Activated CD4-positive, alpha-beta T cell treated with anti-CD3 and anti-CD28 coated beads for 36 hours (primary cell): ENCODE measurements at places on chromosomes 11 and 22. TPM values are rescaled to one million over a fixed set of nuclear protein-coding genes. Genes with fewer than 3 reads are reported as not detected.
A peak's percentile ranks its signal among the peaks of the same experiment; 100 is the strongest.

GRCh38 chr11:130037058-130037457 lies 32.6 kb upstream of the APLP2 start:
- H3K4me3 ChIP-seq: no peak overlapping the region
- peaks cover 5% of the 10 kb centered on the region for H3K27me3 ChIP-seq
- H3K4me1 ChIP-seq: no peaks in the 10 kb centered on the region
- no peaks in the 10 kb centered on the region for H3K36me3 ChIP-seq
- no peak for DNase-seq

GRCh38 chr11:114308689-114309089 lies 12.5 kb downstream of the NNMT start:
- H3K4me3 ChIP-seq: no peak overlapping the region
- no peak for DNase-seq

DNA sequence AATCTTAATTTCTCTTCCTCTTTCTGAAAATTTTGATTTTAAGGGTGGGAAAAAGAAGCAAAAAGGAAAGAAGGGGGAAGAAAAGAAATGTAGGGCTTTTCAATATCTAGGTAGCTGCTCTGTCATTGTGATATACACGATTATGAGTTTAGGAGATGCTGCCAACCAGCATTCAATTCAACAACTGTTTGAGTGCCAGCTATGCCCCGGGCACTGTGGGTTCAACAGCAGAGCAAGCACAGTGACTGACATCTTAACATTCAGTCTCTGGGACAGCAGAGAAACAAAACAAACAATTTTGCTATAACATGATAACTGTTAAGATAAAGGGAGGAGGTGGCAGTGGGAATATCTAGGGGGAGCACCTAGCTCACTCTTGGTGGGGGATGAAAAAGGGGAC lies 91.6 kb downstream of the DBX1 start:
- H3K36me3 ChIP-seq: no peaks in the 10 kb centered on the region
- H3K27me3 ChIP-seq: peaks cover 8% of the 10 kb centered on the region
- H3K4me3 ChIP-seq: no peak overlapping the region
- H3K27ac ChIP-seq: no peak overlapping the region

DNA sequence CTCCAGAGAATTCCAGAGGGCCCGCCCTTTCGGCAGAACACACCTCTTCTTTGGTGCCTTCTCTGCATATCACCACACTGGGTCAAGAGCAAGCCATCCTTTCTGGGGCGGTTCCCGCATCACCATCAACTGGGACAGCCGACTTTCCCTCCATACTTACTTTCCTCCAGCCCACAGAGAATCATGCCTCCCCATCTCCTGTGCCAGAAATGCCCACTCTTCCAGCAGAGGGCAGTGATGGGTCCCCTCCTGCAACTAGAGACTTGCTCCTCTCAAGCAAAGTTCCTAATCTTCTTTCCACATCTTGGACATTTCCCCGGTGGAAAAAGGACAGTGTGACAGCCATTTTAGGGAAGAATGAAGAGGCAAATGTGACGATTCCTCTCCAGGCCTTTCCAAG lies 157.7 kb downstream of the C11orf91 start:
- no peak overlapping the region for H3K4me3 ChIP-seq
- H3K27me3 ChIP-seq: peaks cover 27% of the 10 kb centered on the region
- no peaks in the 10 kb centered on the region for H3K4me1 ChIP-seq

DNA sequence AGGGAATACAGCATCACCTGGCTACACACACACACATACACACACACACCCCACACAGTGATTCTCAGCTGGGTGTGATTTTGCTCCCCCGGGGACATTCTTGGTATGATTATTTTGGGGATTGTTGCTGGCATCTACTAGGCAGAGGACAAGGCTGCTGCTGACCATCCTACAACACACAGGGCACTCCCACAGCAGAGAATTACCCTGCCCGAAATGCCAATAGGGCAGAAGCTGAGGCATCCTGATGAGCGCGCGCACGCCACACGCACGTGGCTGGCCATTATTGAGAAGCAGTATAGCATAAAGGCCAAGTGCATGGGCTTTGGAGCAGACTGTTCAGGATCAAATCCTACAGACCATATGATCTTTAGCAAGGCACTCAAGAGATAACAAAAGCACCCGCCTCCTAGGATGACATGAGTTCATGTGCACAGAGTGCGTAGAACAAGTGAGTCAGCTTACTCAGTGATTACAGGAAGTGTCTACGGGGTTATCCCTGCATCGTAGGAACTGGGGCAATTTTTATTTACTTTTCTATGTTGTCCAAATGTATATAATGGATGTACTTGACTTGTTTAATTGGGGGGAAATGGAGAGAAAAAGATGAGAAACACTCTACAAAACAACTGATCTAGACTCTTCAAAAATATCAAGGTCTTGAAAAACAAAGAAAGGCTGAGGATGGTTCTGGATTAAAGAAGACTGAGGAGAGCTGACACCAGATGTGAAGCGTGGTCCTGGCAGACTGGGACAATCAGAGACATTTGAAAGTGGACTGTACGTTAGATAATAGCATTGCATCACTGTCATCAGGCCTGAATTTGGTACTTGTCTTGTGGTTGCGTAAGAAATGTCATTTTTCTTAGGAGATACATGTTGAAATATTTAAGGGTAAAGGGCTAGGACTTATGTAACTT lies 7.2 kb upstream of the EHD1 start:
- no peaks in the 10 kb centered on the region for H3K27me3 ChIP-seq
- DNase-seq: peak; percentile 66
- peaks cover 49% of the 10 kb centered on the region for H3K4me1 ChIP-seq
- H3K36me3 ChIP-seq: no peaks in the 10 kb centered on the region
- peak overlapping the region; percentile 91 for H3K27ac ChIP-seq

DNA sequence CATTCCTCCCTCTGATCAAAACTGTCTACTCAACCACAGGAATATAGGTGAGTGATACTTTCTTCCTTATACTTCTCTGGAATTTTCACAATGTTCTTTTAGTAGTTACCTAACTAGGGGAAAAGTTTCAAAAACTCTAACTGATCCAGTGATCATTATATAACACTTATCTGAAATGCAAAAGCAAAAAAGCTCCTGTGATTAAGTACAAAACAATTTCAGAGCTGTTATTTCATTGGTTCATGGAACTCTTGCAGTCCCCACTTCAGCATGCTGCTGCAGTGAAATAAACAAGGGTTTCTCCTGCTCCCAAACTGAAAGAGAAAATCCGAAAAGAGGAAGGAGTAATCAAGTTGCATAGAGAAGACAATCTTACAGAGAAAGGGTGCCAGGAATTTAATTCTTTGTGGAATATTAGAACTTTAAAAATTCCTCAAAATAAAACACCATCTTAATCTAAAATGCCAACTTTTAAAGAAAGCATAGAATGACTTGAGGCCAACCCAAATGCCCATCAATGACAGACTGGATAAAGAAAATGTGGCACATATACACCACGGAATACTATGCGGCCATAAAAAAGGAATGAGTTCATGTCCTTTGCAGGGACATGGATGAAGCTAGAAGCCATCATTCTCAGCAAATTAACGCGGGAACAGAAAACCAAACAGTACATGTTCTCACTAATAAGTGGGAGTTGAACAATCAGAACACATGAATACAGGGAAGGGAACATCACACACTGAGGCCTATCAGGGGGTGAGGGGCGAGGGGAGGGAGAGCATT lies 20.3 kb downstream of the PPP2R1B start:
- H3K4me1 ChIP-seq: no peaks in the 10 kb centered on the region
- peaks cover 65% of the 10 kb centered on the region for H3K36me3 ChIP-seq
- no peak overlapping the region for H3K4me3 ChIP-seq
- DNase-seq: no peak

DNA sequence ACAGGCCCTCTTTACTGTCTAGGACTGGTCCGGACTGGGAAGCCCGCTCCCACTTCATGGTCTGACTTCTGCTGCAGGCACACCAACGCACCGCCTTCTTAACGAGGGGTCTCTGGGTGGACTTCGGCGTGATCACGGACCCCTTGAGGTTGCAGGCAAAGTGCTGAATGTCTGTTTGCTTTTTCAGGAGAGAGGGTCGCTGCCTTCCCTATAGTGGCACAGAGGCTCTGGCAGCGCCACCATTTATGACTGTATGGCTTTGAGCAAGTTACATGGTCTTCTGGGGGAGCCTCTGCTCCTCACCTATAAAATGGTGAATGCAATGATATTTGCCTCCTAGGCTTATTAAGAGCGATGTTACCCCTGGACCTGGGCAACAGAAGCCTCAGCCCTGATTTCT lies 1.4 kb upstream of the SCN4B start:
- peaks cover 6% of the 10 kb centered on the region for H3K4me1 ChIP-seq
- H3K27ac ChIP-seq: no peak overlapping the region
- H3K4me3 ChIP-seq: peak overlapping the region; percentile 32

DNA sequence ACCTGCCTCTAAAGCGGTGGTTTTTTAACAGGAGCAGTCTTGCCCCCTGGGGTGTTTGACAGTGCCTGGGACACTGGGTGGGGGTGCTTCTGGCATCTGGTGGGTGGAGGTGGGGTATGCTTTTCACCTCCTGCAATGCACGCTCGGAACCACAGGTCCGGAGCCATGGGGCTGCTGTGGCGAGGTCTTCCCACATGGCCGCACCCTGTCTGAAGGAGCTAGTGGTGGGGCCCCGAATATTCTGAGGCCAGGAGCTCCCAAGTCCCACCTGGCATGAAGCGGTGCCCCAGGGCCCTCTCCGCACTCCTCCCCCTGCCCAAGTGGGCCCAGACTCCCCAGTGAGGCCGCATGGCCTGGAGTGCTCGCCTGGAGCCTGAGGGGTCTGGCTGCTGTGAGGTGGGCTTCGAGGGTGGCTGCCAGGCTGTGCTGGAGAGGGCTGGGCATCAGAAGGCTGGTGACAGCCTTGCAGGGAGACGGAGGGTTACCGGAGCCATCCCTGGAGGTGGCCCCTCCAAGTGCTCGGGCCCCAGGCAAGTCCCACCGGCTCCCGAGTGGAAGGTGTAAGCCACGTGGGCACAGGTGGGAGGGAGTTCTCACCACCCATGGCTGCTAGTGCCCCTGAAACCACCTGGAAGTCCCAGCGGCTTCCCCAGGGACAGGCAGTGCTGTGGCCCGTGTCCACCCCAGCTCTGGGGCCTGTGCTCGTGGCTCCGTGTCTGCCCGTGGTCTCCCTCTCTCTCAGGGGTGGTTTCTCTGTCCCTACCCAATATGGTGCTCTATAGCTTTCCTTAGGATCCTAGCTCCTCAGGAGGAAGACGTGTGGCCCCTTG lies 15.1 kb downstream of the TBX1 start:
- H3K4me1 ChIP-seq: peaks cover 8% of the 10 kb centered on the region
- no peak overlapping the region for H3K4me3 ChIP-seq
- peaks cover 31% of the 10 kb centered on the region for H3K27me3 ChIP-seq
- H3K36me3 ChIP-seq: no peaks in the 10 kb centered on the region
- DNase-seq: no peak
- no peak overlapping the region for H3K27ac ChIP-seq

GRCh38 chr11:34732831-34733230 lies 111.9 kb downstream of the EHF start:
- no peak overlapping the region for H3K4me3 ChIP-seq
- H3K36me3 ChIP-seq: no peaks in the 10 kb centered on the region
- H3K27me3 ChIP-seq: peaks cover 39% of the 10 kb centered on the region

- no peaks in the 10 kb centered on the region for H3K4me1 ChIP-seq
- DNase-seq: no peak
- H3K36me3 ChIP-seq: no peaks in the 10 kb centered on the region
- no peak overlapping the region for H3K27ac ChIP-seq
- no peaks in the 10 kb centered on the region for H3K27me3 ChIP-seq
Observed at GRCh38 chr11:38014405-38014804, 1416.4 kb upstream of the RAG2 start.

DNA sequence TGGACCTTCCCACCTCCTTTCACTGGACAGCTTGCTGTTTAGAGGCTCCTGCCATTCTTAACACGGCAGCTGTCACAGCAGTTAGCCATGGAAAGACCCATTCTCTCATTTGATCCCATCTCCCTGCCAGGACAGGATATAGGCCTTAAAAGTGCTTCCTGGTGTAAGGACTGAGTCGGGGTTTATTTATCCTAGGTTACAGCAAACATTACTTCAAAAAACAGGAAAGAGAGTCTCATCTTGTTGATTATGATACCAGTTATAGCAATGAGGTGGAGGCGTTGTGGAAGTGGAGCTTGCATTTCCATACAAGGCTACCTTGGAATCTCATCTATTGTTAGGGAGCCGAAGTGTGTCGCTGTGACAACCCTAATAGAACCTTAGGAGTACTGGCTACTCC lies 17.4 kb upstream of the ETS1 start:
- peaks cover 55% of the 10 kb centered on the region for H3K4me1 ChIP-seq
- no peaks in the 10 kb centered on the region for H3K36me3 ChIP-seq
- H3K27me3 ChIP-seq: no peaks in the 10 kb centered on the region

DNA sequence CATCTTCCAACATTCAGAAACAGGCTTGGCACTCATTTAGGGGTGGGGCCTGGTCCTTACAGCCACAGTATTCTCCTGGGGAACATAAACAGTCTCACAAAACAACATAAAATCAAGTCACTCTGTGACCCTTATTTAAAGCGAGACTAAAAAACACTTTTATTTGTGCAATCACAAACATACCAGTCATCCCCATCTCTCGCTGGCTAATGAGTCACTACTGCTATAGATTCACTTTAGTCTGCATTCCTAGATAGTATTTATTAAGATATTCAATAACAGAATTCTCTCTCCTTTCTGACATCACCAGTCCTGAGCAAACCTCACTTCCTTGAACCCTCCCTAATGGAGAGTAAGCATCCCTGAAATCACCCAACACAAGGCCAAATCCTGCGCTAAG lies 68.0 kb downstream of the ZBTB44 start:
- H3K36me3 ChIP-seq: peaks cover 14% of the 10 kb centered on the region
- H3K27me3 ChIP-seq: no peaks in the 10 kb centered on the region
- no peak for DNase-seq

- peaks cover 24% of the 10 kb centered on the region for H3K4me1 ChIP-seq
Observed at GRCh38 chr11:44945666-44946065, 5.0 kb downstream of the TP53I11 start.

DNA sequence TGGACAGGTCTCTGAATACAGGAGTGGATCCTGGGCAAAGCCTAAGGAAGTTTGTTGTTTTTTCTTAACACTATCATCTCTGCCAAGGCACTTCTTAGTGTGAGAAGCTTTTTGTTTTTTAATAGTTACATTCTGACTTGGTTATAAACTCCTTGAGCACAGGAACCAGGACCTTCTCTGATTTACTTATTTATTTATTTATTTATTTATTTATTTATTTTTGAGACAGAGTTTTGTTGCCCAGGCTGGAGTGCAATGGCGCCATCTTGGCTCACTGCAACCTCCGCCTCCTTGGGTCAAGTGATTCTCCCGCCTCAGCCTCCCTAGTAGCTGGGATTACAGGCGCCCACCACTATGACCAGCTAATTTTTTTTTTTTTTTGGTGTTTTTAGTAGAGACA lies 11.0 kb downstream of the RNF185 start:
- H3K4me1 ChIP-seq: peaks cover 47% of the 10 kb centered on the region
- H3K4me3 ChIP-seq: no peak overlapping the region

- no peak overlapping the region for H3K4me3 ChIP-seq
- DNase-seq: no peak
- no peaks in the 10 kb centered on the region for H3K27me3 ChIP-seq
- H3K36me3 ChIP-seq: no peaks in the 10 kb centered on the region
- H3K4me1 ChIP-seq: no peaks in the 10 kb centered on the region
- no peak overlapping the region for H3K27ac ChIP-seq
Observed at GRCh38 chr11:38356255-38356654, 1758.2 kb upstream of the RAG2 start.

Gene VPREB1
- not detected for total RNA-seq

Gene HBD
- total RNA-seq: not detected

Gene APOBEC3G
- 45.9 TPM for total RNA-seq

Gene MOGAT2
- not detected for total RNA-seq

Gene ANO3
- not detected for total RNA-seq

Gene UPK3A
- not detected for total RNA-seq
